ENCODE measurements at places on chromosomes 4 and X. TPM values are rescaled to one million over a fixed set of nuclear protein-coding genes. Genes with fewer than 3 reads are reported as not detected.

GRCh38 chr4:107791902-107792301, 32.8 kb upstream of the SGMS2 start:
- DNase-seq: peak; percentile 17

DNA sequence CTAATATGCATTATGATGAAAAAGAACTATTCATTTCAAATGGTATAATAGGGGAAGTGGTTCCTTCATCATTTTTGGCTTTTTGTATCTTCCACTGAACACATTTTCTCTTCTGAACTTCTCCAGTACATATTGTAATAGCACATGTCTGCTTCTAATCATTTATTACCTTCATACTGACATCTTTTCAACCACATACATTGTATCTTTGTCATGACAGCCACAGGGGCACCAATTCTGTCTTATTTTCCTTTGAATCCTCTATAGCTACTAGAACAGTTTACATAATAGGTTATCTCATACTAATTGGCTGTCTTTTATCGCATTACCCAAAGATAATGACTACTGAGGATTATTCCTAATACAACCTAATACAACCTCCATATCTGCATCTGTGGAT, 37.7 kb downstream of the PALLD start:
- no peak for DNase-seq

Gene SLC6A14
- total RNA-seq: not detected

- no peak for DNase-seq
Observed at GRCh38 chr4:141192564-141192963, 28.1 kb upstream of the ZNF330 start.

DNA sequence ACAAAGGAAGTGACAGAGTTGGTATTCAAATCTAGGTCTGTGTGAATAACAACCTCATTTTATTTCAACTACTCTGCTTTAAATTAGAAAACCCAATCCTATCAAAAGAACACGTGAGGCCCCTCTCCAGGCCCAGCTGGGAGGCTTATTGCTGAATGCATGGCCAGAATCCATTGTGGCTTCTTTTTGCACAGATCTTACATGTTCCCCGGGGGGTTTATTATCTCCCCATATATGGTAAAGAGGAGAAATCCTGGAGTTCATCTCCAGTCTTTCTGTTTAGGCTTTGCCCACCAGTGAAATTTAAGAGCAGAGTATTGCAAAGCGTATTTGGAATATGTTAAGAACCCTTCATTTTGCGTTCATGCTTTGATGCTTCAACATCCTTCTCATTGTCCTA, 655.6 kb downstream of the IL1RAPL1 start:
- no peak for DNase-seq

DNA sequence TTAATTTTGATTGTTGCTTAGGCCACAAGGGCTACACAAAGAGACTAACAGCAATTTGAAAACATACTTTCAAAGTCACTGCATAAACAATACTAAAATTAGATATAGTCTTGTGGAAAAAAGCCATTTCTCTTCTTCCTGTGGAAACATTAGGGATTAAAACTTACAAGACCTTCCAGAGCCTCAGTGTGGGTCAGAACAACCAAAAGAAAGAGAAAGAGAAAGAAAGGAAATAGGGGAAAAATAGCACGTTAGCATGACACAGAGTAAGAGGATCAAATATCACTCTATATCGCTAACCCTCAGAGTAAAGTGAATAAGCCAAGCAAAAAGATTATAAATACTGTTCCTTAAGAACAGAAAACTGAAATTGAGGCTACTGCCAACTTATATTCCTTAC, 127.8 kb upstream of the DIAPH2 start:
- no peak for DNase-seq

- DNase-seq: no peak
Observed at GRCh38 chrX:44253575-44253942, 89.9 kb downstream of the EFHC2 start.

Gene FOXR2
- not detected for total RNA-seq

- DNase-seq: peak; percentile 41
Observed at GRCh38 chr4:41024556-41025491, 189.5 kb downstream of the APBB2 start.

Gene HDX
- 3.5 TPM for total RNA-seq

DNA sequence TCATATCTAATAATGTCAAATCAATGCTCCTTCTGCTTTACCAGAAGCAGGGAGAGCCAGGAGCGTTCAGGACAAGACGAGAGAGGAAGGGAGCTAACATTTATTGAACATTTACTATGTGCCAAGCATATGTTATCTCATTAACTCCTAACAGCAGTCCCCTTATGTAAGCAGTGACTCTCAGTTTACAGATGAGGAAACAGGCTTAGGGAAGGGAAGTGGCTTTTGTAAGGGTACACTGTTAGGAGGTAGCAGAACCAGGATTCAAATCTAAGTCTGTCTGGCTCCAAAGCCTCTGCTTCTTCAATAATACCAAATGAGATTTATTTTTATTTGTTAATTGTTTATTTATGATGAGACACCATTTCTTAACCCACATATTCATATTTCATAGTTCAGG, 2.6 kb upstream of the STARD8 start:
- DNase-seq: no peak

DNA sequence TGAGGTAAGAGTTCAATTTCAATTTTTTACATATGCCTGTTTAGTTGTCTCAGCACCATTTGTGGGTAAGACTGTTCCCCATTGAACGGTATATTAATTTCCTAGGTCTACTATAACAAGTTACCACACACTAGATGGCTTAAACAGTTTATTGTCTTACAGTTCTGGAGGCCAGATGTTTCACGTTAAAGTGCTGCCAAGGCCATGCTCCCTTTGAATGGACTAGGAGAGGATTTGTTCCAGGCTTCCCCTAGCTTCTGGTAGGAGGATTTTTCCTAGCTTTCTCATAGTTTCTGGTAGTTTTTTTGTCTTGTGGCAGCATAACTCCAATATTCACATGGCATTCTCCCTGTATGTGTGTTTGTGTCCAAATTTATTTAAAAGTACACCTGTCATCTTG, 149.3 kb upstream of the CYSLTR1 start:
- no peak for DNase-seq

- DNase-seq: peak; percentile 11
Observed at GRCh38 chr4:182600093-182600492, 317.1 kb downstream of the DCTD start.
